ENCODE measurements at places on chromosomes 6 and 20.
A peak's percentile ranks its signal among the peaks of the same experiment; 100 is the strongest.

DNA sequence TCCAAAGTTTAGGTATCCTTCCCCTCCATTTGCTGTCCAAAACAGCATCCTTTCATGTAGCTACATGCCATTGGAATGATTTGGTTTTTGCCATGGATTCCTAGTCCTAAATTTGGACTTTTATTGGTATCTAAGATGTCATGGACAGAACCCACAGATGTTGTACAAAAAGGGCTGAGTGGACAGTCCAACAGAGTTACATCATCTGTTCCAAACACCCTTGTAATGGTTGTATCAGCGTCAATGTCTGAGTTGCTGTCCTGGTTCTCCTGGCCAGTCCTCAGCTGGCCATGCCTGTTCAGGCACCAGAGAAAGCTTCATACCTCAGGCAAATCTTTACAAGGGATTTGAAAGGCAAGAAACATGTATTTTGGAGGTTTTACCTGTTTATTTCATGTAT lies 191.3 kb downstream of the ESR1 start:
- no peak for DNase-seq

DNA sequence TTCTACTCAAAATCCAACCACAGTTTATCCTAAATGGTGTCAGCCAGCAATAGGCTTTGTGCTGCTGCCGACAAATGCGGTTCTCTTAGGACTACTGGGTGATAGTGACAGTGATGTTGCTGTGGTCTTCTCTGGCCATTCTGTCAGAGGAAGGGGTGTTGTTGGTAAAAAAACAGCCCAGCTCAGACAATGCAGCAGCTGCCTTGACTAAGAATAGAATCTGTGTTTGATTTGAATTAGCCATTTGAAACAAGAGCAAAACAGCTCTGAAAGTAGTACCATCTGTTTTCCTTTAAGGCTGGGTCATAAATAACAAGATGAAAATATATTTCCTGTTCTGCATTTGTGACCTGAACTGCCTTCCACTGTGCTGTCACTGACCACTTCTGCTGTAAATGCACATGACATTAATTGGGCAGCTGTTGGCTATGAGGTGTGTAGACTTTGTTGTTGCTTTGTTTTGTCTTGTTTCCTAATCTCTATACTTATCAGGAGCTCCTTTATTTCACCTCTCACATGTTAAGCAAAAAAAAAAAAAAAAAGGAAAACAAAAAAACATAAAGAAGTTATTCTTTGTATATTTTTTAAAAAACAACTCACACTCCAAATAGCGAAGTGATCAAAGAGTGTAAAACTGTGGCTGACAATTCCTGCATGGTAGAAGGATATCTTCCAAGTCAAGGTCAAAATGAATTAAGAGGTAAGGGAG lies 497.8 kb upstream of the ARID1B start:
- DNase-seq, result no peak

- DNase-seq, result no peak
Observed at GRCh38 chr20:32159766-32160221, 47.7 kb downstream of the PLAGL2 start.

DNA sequence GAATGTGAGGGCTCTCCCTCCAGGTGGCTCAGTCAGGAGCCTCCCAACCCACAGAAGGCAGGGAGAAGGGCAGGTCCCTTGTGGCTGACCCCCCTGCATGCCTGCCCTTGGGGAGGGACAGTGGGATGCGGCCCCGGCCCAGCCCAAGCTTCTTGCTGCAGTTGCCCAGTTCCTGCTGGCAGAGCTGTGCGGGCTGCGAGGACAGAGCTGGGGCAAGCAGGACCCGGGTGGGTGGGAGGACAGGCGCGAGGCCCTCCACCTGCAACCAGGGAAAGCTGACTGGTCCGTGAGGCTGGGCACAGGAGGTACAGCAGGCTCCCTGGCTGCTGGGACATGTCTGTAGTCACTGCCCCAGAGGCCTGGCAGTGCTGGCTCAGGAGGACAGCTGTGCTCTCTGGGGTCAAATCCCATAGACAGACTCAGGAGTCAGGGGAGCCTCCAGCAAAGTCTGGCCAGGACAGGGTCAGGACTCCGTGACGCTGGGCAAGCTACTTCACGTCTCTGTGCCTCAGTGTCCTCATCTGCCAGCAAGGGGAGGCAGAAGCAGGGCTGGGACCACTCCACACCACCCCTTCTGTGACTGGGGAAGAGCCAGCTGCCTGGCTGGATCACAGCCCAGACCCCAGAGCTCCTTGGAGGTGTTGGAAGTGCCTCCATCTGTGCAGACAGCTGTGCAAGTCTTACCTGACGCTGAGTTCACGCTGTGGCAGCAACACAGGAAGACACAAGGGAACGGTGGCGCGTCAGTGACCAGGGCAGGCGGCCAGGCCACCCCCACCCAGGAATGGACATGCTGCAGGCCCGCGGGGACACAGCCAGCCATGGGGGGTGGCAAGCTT lies 13.0 kb downstream of the UCKL1 start:
- DNase-seq, result no peak

DNA sequence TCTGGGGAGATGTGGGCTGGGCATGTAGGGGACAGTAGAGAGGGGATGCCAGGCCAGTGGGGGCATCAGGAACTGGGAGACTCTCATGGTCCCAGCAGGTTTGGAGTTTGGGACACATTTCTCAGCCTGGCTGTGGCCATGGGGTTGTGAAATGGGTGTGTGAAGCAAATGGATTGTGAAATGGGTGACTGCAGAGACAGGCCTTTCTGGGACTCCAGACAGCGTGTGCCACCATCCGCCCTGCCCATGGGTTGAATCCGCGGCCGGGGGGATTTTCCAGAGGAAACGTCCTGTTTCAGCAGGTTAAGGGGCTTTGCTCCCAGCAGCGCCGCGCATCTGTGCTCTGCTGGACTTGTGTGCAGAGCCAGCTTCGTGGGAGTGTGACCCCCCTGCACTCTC lies 3.7 kb upstream of the PMEPA1 start:
- DNase-seq, result no peak

- DNase-seq, result no peak
Observed at GRCh38 chr20:60589623-60590022, 631.4 kb downstream of the CDH26 start.

GRCh38 chr6:147941143-147941542 lies 401.5 kb upstream of the SASH1 start:
- DNase-seq, result peak; percentile 68

DNA sequence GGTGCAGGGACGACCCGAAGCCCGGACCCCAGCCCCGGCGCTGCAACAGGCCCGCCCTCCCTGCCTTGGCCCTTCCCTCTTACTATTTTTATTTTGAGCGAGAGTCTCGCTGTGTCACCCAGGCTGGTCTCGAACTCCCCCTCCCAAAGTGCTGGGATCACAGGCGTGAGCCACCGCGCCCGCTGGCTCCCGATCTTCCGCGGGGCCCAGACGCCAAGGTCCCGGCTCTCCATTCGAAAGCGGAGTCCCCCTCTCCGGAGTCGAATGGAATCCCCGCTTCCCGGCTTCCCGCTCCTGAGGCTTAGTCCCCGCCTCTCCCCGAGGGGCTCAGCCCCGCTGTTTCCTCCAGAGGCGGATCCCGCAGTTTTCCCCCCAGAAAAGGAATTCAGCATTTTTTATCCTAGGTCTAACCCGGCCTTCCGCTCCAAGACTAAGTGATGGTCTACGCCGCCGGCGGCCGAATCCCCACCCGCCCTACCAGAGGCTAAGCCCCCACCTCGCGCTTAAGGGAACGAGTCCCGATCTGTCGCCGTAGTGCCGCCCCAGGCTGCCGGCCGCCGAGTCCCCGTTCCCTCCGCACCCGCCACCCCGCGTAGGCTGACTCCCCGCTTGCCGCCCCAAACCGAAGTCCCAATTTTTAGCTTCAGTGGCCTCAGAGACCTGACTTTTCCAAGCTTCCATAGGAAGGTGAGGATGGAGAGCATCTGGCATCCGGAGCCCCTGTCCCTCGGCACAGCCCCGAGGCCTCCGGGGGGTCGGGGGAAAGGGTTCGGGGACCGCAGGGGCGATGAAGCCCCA lies 11.5 kb upstream of the TMC2 start:
- DNase-seq, result peak; percentile 40

GRCh38 chr6:1066449-1067090 lies 245.3 kb upstream of the FOXQ1 start:
- DNase-seq, result no peak

GRCh38 chr6:43334466-43335095 lies 26.0 kb upstream of the CRIP3 start:
- DNase-seq, result peak; percentile 29

DNA sequence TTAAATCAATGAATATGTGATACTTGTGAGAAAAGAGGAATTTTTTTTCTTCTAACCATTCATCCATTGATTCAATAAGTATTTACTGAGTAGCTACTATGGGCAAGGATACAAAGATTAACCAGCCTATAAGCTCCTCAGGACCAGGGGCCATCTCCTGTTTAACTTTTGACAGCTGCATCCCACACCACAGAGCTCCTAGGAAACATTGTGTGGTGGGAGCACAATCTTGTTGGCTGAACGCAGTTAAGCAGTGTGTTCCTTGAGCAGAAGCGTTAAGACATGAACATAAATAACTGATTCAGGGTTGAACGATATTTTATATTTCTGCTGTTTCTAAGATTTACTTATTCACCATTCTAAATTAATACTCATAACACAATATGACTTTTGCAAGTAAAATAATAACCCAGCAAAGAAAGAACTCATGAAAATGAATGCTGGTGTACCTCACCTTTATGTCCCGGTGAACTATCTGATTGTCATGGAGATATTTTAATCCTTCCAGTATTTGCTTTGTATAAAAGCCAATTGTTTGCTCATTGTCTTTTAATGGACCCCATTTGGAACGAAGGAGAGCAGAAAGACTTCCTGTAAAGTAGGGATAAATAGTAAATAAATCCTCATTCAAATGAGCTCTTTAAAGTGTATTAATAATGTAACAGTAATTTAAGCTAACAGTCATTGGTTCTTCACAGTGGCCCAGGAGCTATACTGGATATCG lies 62.6 kb upstream of the MAP7 start:
- DNase-seq, result no peak

- DNase-seq, result no peak
Observed at GRCh38 chr6:42269974-42270510, 52.4 kb upstream of the MRPS10 start.

DNA sequence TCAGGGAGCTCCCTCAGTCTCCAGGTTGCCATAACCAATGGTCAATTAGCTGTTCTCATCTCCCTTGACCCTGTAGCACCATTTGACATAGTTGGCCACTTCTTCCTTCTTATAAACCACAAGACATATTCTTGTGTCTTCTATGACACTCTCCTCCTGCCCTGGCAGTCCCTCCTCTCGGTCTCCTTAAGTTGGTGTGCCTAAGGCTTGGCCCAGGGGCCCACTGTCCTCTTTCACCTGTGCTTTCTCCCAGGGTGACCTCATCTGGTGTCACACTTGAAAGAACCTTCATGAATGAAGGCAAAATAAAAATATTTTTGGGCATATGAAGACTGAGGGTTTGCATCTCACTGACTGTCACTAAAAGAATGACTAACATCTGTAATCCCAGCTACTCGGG lies 9.7 kb upstream of the ADGRF5 start:
- no peak for DNase-seq

DNA sequence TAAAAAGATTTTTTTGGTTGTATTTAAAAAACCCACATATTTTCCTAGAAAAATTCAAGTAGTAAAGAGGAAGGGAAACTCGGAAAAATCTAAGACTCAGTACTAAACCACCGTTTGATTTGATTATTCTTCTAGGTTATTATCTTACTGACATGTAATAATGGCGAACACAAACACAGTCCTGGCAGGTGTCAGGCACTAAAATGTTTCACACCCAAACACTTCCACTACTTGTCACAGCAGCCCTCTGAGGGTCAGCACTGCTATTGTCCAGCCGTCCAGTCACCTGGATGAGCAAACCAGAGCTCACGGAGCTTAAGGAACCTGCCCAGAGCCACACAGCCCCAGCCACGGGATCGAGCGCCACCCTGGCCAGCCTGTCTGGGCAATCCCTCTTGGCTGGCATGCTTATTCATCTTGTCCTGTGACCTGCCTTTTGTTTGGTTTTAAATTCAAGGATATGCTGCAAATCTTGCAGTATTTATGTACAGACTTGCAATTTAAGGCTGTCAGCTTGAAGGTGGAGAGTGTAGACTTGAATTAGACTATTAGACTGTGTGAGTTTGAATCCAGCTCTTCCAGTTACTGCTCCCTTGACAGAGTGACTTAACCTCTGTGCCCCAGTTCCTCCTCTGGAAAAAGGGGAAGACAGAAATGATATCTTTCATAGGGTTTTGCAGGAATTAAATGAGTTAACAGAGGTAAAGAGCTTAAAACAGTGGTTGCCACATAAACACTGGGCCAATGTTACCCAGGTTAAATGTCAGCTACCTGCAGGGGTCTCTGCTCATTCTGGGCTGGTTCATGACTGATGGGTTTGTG lies 82.2 kb downstream of the CDYL start:
- DNase-seq, result no peak

- DNase-seq, result peak; percentile 8
Observed at GRCh38 chr20:38790200-38791053, 15.1 kb upstream of the PPP1R16B start.

DNA sequence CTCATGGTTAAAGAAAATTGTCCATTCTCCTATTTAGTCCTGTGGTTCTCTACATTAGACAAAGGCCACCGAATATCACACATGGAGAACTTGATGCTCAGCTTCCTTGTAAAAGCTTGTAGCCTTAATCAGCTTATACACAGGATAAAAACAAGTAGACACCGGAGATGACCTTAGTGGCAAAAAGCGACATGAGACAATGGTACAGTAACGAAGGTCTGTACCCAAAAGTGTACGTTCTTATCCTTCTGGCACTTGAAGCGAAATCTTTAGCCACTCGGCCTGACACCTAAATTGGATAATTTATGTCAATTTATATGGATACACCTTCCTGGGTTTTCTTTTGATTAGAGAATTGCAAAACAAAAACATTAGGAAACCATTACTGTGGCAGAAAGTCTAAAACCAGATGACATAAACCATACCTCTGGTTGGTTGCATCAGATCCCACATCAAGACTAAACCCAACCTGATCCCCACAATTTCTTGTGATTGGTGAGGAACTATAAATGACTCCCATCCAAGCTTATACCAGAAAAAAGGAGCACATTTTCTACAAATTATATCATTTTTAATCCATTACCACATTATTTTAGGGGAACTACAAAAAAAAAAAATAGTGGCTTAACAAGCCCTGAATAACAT lies 6.1 kb downstream of the RBM39 start:
- DNase-seq, result no peak

DNA sequence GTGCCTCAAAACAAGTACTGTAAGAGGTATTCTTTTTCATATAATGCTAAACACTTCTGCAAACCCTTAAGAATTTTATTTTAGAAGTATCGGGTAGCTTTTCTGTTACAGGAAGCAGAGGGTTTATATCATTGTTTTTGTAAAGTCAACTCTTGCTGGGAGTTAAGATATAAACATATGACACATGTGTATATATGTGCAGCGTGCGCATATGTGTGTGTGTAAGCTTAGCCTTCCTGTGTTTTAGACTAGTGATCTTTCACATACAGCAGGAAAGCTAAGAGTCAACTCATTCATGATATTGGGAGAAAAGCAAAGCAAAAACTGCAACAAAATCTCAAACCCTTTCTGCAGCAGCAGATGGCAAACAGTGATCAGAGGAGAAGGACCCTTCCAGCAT lies 102.4 kb downstream of the ARID1B start:
- DNase-seq, result no peak

DNA sequence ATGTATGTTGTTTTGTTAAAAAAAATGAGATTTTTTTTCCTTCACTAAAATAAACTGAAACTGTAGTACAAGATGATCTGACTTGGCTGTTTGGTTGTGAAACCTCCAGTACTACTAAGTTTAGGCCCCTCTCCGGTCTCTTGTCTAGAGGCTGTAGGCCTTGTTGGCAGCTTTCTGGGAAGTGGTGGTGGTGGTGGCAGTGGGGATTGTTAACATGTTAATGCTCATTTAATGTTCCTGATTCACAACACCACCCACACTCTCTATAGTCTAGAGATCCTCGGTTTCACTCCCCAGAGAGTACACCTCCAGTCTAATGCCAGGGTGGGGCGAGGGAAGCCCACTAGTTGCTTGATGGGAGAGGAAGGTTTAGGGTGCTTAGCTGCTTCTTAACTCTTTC lies 24.1 kb downstream of the STK4 start:
- no peak for DNase-seq

Measured in HS-27A (cell line).